ENCODE measurements at places on chromosomes 1 and 21.

GRCh38 chr1:57916041-57916440 is 492.2 kb upstream of the DAB1 start:
- no peak for DNase-seq

DNA sequence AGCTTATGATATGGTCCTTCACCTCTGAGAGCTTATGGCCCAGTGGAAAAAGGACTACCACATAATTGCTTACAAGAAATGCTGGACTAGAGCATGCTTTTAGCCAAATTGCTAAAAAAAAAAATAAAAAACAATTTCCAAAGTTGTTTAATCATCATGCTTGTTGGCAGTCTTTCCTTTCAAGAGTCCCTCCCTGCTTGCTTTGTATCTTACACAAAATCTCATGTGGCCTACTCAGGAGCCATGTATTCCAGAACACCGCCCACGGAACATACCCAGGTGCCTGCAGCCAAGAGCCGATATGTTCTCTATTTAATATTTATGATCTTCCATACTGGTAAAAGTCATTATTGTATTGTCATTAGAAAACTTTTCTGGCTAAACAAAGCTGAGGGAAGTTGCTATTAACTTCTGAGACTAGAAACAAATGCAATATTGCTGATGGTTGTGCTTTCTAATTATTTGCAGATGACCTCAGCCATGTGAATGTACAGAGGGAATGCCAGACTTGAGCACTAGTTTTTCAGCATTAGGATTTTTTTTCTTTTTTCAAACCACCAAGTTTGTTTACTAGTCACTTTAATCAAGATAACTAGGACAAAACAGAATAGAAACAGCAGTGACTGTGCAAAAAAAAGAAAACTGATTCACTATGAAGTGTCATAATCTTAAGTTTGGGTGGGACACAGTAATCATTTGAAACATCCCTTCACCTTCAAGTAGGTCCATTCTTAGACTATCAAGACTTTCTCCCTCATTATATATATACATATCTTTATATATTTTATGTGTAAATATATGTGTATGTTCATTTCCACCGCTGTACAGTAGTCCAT is 129.3 kb upstream of the GORAB start:
- no peak for DNase-seq

DNA sequence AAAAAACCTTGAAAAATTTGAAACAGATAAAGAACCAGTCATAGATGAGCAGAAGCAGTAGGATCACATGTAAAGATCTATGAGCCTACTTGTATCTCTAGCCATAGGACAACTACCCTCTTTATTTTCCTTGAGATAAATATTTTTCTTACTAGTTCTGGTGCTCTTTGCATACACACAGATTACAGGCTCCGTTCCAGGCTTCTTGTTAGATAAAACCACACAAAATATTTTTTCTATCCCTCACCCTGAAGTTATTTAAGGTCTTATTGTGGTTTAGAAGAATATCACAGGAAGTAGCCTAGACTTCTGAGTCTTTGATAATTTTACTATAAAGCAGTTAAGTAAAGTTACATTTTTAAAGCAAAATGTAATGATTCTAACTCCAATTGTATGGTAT is 512.2 kb downstream of the NEGR1 start:
- no peak for DNase-seq

DNA sequence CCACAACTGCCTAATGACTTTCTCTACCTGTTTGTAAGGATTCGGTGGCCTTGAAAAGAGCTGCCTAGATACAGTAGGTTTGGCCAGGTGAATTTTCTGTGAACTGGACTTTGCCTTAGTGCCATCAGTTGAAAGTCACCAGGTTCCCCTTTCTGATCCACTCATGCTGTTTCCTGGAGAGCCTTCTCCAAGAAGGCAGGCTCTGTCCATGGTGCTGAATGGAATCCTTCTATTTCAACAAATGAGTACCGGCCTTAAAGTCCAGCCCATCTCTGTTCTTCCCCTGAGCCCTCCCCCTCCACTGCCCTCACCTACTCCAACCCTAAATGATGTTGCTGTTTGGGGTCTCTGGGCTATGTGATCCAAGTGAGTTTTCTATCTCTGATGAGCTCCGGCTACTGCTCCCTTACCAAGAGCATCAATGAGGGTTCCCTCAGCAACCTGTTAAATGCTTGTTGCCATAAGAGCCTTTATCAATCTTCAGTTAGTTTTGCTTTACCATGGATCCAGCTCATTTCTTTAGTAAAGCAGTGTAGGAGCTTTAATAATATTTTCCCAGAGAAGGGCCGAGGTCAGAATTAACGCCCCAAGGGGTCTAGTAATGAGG is 500.4 kb downstream of the PTPRU start:
- no peak for DNase-seq

GRCh38 chr1:246200225-246200624 is 306.9 kb downstream of the SMYD3 start:
- no peak for DNase-seq

DNA sequence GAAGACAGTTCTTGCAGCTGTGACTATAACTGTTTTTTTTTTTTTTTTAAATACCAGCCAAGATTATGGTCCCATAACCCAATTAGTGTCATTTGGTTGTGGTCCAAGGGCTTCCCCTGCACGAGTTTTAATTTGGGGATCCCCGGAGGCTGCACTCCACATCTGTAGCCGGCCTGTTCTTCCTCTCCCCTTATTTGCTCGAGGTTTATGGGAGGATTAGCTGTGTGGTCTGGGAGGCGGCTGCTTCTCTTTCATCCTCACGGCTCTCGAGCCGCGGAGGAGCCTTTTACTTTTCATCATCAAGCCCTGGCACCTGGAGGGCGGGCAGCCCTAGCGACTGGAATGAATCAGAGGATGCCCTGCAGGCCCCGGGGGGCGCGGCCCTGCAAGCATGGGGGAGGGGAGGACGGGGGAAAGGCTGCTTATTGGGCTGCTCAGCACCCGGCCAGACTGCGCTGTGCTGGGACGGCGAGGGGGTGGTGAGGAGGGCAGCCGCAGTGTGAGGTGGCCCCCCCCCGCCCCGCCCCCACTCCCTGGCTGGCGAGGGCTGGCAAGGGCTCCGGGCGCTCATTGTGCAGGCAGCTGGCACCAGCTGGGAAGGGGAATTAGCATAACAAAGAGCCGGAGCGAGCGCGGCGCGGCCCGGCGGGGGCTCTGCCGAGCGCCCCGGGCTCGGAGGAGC is 18.5 kb downstream of the SERTAD4 start:
- peak; percentile 54 for DNase-seq

DNA sequence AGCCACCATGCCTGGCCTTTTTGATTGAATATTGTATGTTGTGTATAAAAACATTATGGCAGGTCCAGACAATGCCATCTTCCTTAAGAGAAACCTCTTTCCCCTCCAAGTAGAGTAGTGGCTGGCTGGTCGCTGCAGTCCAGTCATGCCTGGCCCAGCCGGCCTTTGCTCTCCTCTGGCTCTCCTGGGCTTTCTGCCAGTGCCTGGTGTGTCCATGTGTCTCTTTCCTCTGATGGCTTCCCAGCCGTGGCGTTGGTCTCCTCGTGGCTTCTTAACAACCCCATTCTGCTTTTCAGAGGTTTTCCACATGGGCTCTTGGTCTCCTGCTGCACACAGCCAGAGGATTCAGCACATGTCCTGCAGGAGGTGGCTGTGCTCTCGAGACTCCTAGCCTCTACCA is 58.7 kb downstream of the DIP2A start:
- DNase-seq: no peak

DNA sequence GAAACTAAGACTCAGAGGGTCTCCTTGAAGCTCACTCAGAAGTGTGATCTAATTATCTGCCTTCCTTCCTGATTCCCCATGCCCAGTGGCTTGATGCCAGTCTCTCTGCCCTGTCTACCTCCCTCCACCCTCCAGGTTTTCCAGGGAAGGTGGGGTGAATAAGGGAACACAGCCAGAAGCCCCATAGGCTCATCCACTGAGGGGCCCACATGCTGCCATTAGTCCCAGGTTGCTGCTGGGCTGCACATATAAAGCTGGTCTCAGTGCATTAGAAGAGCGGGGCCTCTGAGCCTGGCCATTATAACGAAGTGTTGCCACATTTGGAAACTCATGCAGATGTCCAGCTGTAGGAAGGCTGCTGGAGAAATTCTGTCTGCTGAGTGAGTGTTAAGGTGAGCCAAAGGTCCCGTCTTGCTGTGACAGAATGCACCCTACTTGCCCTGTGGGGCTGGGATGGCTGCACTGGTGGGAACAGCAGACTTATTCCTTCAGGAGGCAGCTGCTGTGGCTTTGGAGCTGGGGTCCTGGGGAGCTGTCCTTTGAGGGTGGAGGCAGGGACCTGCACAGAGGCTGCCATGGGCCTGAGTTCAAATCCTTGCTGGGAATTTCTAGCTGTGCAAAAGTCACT is 2.9 kb downstream of the ADORA1 start:
- DNase-seq: no peak

DNA sequence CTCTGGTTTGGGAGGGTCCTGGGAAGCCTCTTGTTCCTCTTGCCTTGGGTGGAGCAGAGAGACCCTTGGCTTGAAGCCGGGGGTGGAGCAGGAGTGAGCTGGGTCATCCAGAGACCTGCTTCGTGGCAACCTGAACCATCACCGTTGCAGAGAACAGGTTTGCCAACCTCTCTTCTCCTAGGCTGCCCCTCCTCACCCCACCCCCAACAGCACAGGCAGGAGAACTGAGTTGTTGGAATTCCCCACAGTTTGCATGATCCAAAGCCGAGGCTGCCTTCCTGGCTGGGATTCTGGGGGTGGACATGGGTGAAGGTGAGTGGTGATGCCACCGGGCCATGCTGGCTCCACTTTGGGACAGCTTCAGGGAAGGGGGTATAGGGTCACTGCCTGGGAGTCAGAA is 2.2 kb downstream of the WNT4 start:
- no peak for DNase-seq

DNA sequence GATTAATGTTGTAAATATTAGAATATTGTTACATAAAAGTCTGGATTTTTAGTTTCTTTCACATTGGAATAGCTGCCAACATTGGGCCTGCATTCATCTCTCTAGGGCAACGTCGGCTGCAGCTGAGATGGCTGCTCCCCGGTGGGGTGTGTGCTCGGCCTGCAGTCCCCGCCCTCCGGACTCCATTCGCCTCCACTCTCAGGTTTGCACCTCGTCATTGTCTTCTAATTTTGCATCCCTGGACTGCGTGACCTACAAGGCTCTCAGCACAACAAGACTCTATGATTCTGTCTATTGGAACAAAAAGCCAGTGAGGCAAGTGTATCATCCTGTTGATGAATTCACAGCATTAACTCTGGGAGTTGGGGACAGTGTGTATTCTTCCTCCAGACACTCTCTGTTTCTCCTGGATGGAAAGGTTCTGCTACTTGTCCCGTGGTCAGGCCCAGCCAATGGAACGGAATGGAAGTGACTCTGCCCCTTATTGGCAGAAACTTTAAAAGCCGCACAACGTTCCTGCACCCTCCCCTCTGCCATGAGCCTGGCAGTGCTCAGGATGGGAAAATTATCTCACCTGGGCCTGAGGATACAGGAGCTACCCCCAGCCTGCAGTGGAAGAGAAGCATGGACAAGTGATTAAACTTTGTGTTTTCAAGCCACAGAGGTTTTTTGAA is 105.0 kb upstream of the SAMD11 start:
- no peak for DNase-seq

- DNase-seq: no peak
These were observed 384.5 kb downstream of the LMX1A start for GRCh38 chr1:164971921-164972415.

GRCh38 chr1:192697771-192698170 is 61.8 kb downstream of the RGS13 start:
- DNase-seq: no peak

- DNase-seq: no peak
These were observed 4.3 kb downstream of the RAB25 start for GRCh38 chr1:156065212-156065611.

- no peak for DNase-seq
These were observed 149.6 kb downstream of the LMO4 start for GRCh38 chr1:87478231-87478630.

GRCh38 chr1:67801903-67802302 is 31.4 kb downstream of the GNG12 start:
- no peak for DNase-seq

- DNase-seq: no peak
These were observed 121.4 kb upstream of the GORAB start for GRCh38 chr1:170410401-170411166.

- no peak for DNase-seq
These were observed 64.8 kb downstream of the HIVEP3 start for GRCh38 chr1:41853907-41854306.

- DNase-seq: no peak
These were observed 4.4 kb upstream of the MAPKAPK2 start for GRCh38 chr1:206680279-206680678.

GRCh38 chr1:85975912-85976371 is 180.6 kb downstream of the COL24A1 start:
- DNase-seq: no peak

- DNase-seq: no peak
These were observed 1.1 kb upstream of the UAP1 start for GRCh38 chr1:162560303-162561036.

DNA sequence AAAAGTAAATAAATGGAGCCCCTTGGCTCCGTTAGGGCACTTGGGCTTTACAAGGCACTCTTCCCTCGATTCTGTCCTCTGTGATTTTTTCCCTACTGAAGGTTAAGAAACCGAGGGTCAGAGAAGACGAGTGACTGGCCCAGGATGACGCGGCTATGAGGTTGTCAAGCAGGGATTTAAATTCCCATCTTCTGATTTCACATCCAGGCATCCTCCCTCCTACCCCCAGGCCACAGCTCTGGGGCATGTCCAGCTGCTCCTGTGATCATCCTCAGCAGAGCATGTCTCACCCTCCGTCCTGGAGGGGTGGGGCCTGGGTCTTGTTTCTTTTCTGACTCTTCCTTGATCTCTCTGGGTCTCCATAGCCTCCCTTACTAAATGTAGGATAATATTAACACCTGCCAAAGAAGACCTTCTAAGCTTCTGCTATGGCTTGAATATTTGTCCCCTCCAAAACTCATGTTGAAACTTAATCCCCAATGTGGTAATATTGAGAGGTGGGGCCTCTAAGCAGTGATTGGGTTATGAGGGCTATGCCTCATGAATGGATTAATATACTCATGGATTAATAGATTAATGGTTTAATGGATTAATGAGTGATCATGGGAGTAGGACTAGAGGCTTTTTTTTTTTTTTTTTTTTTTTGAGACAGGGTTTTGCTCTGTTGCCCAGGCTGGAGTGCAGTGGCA is 4.6 kb downstream of the CRYBG2 start:
- no peak for DNase-seq

GRCh38 chr1:31980835-31981455 is 32.7 kb upstream of the KHDRBS1 start:
- no peak for DNase-seq

DNA sequence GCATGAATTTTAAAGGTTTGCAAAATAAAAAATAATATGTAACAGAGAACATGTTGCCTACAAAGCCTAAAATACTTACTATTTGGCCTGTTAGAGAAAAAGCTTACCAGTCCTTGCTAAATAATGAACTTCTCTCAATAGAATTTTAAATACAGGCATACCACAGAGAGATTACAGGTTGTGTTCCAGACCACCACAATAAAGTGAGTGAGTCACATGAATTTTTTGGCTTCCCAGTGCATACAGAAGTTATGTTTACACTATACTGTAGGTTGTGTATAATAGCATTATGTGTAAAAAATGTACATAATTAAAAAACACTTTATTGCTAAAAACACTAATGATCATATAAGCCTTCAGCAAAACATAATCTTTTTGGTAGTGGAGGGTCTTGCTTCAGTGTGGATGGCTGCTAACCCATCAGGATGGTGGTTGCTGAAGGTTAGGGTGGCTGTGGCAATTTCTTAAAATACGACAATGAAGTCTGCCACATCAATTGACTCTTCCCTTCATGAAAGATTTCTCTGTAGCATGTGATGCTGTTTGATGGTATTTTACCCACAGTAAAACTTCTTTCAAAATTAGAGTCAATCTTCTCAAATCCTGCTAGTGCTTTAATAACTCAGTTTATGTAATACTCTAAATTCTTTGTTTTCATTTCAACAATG is 48.6 kb downstream of the SCYL3 start:
- no peak for DNase-seq

GRCh38 chr1:54986025-54986424 is 5.6 kb downstream of the TMEM61 start:
- DNase-seq: no peak
